ENCODE measurements at places on chromosomes 2 and 18. TPM values are rescaled to one million over a fixed set of nuclear protein-coding genes. Genes with fewer than 3 reads are reported as not detected.
A peak's percentile ranks its signal among the peaks of the same experiment; 100 is the strongest.

GRCh38 chr2:73163483-73164367 lies 38.6 kb upstream of the NOTO start:
- H3K27ac ChIP-seq: no peak overlapping the region
- H3K36me3 ChIP-seq: no peaks in the 10 kb centered on the region
- no peaks in the 10 kb centered on the region for H3K4me1 ChIP-seq
- H3K4me3 ChIP-seq: no peak overlapping the region
- peaks cover 14% of the 10 kb centered on the region for H3K27me3 ChIP-seq

Gene CXCR4
- under 0.01 TPM for total RNA-seq

Gene FBLN7
- 5.8 TPM for total RNA-seq

Gene ATIC
- total RNA-seq: 17.7 TPM

Gene RNF103
- total RNA-seq: 28.2 TPM

- no peak overlapping the region for H3K4me3 ChIP-seq
- H3K36me3 ChIP-seq: peaks cover 5% of the 10 kb centered on the region
- H3K27ac ChIP-seq: no peak overlapping the region
Observed at GRCh38 chr2:168096158-168096557, 151.2 kb downstream of the STK39 start.

DNA sequence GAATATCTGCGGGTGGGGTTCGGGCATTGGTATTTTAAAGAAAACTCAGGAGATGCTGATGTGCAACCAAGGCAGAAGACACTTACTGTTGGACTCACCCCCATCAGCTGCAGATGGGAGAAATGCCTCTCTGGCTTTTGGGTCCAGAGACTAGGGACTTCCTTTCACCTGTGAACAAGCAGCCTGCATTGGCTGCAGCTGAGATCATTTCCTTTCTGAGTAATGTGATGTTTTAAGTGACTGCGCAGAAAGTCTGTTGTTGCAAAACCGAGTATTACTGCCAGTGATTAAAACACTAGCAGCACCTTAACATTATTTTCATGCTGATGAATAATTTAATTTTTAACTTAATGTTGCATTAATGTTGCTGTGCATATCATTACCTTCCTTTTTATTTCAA lies 143.0 kb downstream of the TSN start:
- no peak overlapping the region for H3K4me3 ChIP-seq
- DNase-seq: no peak
- H3K27ac ChIP-seq: peak overlapping the region; percentile 48
- no peaks in the 10 kb centered on the region for H3K36me3 ChIP-seq

Gene IL1F10
- not detected for total RNA-seq

- no peaks in the 10 kb centered on the region for H3K4me1 ChIP-seq
- no peak overlapping the region for H3K4me3 ChIP-seq
- peaks cover 8% of the 10 kb centered on the region for H3K27me3 ChIP-seq
- no peak for DNase-seq
- no peak overlapping the region for H3K27ac ChIP-seq
Observed at GRCh38 chr2:230885463-230886130, 20.9 kb downstream of the ITM2C start.

- DNase-seq: no peak
- H3K27ac ChIP-seq: no peak overlapping the region
- H3K27me3 ChIP-seq: no peaks in the 10 kb centered on the region
- H3K36me3 ChIP-seq: no peaks in the 10 kb centered on the region
- no peaks in the 10 kb centered on the region for H3K4me1 ChIP-seq
Observed at GRCh38 chr2:211391189-211391567, 834.8 kb downstream of the CPS1 start.

Gene C2orf80
- not detected for total RNA-seq

DNA sequence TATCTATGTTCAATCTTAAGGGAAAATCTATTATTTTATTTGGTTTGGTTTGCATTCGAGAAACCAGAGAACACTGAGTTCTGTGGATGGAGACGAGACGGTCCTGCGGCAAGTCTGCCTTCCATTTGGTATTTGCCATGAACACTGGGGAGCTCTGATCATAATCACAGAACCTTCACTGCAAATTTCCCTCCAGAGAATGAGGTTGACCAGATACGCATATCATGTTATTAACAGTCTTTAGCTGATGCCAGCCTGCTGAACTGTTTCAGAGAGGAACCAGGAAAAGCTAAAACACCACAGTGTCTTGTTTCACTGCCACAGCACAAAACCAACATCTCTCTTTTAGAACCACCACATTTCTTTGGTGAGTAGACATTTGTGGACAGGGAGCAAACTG lies 269.4 kb upstream of the AGAP1 start:
- no peaks in the 10 kb centered on the region for H3K27me3 ChIP-seq
- H3K4me3 ChIP-seq: no peak overlapping the region
- H3K36me3 ChIP-seq: no peaks in the 10 kb centered on the region

DNA sequence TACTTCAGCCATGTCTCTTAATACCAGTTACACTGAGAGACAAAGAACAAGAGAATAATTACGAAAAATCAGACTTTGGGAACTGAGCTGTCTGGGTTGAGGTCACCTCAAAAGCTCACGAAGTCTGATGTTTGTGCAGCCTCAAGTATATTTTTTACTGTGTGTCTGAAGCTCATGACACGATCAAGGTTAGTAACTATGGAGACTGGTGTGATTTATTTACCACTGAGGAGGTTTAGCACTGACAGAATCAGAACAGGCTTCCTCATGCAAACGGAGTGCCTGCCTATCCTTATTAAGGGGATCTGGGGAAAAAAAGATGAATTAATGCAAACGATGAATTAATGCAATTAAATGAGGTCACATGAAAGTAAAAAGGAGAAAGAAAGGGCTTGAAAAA lies 61.1 kb upstream of the RAPH1 start:
- H3K36me3 ChIP-seq: no peaks in the 10 kb centered on the region
- H3K27ac ChIP-seq: no peak overlapping the region
- no peak overlapping the region for H3K4me3 ChIP-seq
- no peak for DNase-seq
- H3K27me3 ChIP-seq: no peaks in the 10 kb centered on the region

DNA sequence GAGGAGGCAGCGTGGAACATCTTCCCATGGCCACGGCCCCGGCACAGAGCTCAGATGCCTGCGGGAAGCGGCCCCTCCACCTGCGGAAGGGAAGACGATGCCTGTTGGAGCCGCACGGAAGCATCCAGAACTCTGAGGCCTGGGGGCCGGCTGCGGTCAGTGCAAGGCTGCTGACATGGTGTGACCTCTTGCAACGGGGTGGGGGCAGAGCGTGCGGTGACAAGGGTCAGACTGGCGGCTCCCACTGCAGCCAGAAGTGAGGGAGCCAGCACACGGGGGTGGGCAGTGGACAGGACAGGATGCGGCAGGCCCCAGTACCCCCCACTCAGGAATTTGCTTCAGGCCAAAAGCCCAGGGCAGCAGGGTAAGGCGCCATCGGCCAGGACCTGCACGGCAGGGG lies 48.8 kb downstream of the SLC66A2 start:
- no peak overlapping the region for H3K27ac ChIP-seq
- no peaks in the 10 kb centered on the region for H3K4me1 ChIP-seq
- no peak overlapping the region for H3K4me3 ChIP-seq
- H3K27me3 ChIP-seq: no peaks in the 10 kb centered on the region
- peaks cover 9% of the 10 kb centered on the region for H3K36me3 ChIP-seq

Gene CTAGE1
- total RNA-seq: not detected

DNA sequence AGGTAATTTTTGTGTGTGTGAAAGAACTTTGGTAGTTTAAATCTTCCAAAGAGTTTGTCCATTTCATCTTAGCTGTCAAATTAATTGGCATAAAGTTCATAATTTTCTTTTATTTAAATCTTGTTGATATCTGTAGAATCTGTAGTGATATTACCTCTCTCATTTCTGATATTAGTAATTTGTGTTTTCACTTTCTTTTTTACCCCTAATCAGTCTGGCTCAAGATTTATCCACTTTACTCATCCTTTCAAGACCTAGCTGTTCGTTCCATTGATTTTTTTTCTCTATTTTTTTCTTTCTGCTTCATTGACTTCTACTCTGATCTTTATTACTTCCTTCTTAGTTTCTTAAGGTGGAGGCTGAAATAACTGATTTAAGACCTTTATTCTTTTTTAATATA lies 142.5 kb upstream of the OTX1 start:
- H3K36me3 ChIP-seq: no peaks in the 10 kb centered on the region
- no peaks in the 10 kb centered on the region for H3K4me1 ChIP-seq
- H3K4me3 ChIP-seq: no peak overlapping the region
- DNase-seq: no peak
- H3K27ac ChIP-seq: no peak overlapping the region

Gene ALPG
- total RNA-seq: not detected

- H3K4me1 ChIP-seq: no peaks in the 10 kb centered on the region
- H3K36me3 ChIP-seq: no peaks in the 10 kb centered on the region
- H3K27me3 ChIP-seq: no peaks in the 10 kb centered on the region
- DNase-seq: no peak
Observed at GRCh38 chr2:54029721-54030395, 59.1 kb upstream of the PSME4 start.

GRCh38 chr18:41999751-42000150 lies 44.7 kb downstream of the PIK3C3 start:
- no peak for DNase-seq
- no peaks in the 10 kb centered on the region for H3K27me3 ChIP-seq
- H3K4me3 ChIP-seq: no peak overlapping the region
- no peak overlapping the region for H3K27ac ChIP-seq
- peaks cover 48% of the 10 kb centered on the region for H3K36me3 ChIP-seq

Gene VWC2L
- total RNA-seq: not detected

DNA sequence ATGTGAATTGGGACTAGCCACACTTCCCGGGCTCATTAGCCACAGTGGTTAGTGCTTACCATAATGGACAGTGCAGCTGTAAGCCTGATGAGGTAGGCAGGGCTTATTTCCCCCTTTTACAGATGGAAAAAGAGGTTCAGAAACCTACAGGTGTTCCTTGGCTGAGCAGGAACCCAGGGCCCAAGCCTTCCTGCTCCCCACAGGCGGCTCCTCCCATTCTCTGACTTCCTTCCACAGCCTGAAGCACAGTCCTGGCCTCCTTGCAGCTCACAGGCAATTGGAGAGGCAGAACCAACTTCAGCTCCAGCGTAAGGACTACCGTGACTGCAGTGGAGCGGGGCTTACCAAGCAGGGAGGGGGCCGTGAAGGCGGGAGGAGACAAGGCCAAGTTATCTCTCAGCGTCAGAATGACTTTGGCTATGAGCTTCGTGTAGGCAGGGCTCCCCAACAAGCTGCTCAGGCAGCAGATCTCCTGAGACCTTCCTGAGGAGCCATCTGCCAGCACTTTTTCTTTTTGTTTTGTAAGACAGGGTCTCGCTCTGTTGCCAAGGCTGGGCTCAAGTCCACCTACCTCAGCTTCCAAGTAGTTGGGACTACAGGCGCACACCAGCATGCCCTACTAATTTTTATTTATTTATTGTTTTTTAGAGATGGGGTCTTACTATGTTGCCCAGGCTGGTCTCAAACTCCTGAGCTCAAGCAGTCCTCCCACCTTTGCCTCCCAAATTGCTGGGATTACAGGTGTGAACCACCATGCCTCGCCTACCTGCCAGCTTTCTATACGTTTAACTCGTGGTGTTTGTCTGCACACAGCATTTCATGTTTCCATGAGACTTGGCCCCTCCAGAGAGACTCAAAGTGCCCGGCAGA lies 34.2 kb upstream of the NT5DC4 start:
- DNase-seq: no peak
- H3K27me3 ChIP-seq: no peaks in the 10 kb centered on the region
- H3K4me3 ChIP-seq: no peak overlapping the region
- H3K4me1 ChIP-seq: peaks cover 15% of the 10 kb centered on the region
- no peaks in the 10 kb centered on the region for H3K36me3 ChIP-seq

Gene RNF125
- 0.59 TPM for total RNA-seq

- H3K27ac ChIP-seq: no peak overlapping the region
- no peaks in the 10 kb centered on the region for H3K4me1 ChIP-seq
- DNase-seq: peak; percentile 49
- peaks cover 14% of the 10 kb centered on the region for H3K27me3 ChIP-seq
- H3K4me3 ChIP-seq: no peak overlapping the region
- no peaks in the 10 kb centered on the region for H3K36me3 ChIP-seq
Observed at GRCh38 chr2:71637168-71637567, 183.8 kb downstream of the DYSF start.

GRCh38 chr2:36805635-36806224 lies 109.2 kb downstream of the VIT start:
- DNase-seq: no peak
- H3K4me3 ChIP-seq: no peak overlapping the region
- no peak overlapping the region for H3K27ac ChIP-seq

GRCh38 chr2:109428841-109429566 lies 184.8 kb downstream of the SEPTIN10 start:
- H3K4me3 ChIP-seq: no peak overlapping the region
- no peaks in the 10 kb centered on the region for H3K4me1 ChIP-seq
- no peaks in the 10 kb centered on the region for H3K36me3 ChIP-seq

DNA sequence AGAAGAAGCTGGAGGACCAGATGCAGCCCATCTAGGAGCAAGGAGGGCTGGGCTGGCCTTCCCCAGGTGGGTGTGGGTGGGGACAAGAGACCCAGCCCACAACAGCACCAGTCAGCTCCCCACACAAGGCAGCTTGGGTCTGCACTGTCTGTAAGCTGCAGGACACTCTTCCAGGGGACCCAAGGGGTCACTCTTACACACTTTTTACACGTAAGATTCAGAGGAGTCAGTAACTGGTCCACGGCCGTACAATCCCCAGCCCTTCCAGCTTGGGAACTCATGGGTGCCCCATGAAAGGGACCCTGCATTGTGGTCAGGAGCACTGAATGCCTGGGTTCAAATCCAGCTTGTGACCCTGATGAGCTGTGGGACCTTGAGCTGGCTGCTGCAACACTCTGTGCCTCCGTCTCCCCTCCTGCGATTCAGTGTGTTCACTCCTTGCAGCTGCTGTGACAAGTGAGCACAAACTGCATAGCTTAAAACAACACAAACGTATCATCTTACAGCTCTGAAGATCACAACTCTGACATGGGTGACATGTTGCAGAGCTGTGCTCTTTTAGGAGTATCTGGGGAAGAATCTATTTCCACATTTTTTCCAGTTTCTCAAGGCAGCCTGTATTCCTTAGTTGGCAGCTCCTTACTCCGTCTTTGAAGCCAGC lies 11.1 kb upstream of the SLC66A3 start:
- peaks cover 15% of the 10 kb centered on the region for H3K27me3 ChIP-seq
- H3K36me3 ChIP-seq: no peaks in the 10 kb centered on the region
- H3K4me3 ChIP-seq: no peak overlapping the region
- H3K27ac ChIP-seq: no peak overlapping the region
- DNase-seq: peak; percentile 54
- no peaks in the 10 kb centered on the region for H3K4me1 ChIP-seq

GRCh38 chr2:181483211-181483610 lies 26.0 kb downstream of the ITGA4 start:
- H3K27me3 ChIP-seq: no peaks in the 10 kb centered on the region
- H3K4me3 ChIP-seq: no peak overlapping the region
- no peak for DNase-seq
- no peak overlapping the region for H3K27ac ChIP-seq
- no peaks in the 10 kb centered on the region for H3K4me1 ChIP-seq

DNA sequence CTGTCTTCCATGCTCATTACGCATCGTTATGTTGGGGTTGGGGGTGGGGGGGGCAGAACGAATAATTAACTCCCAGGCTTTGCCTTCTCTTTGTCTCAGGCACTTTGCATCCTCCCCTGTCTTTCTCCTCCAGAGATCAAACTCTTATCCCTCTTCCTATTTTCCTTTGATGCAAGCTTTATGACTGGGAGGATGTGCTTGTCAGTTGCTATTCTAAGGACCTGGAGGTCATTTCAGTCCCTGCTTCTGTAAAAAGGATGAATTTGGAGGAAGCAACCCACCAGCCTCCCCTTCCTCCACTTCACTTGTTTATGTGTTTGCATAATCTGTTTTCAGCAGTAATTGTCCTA lies 87.5 kb downstream of the ZCCHC2 start:
- H3K36me3 ChIP-seq: no peaks in the 10 kb centered on the region
- peaks cover 38% of the 10 kb centered on the region for H3K27me3 ChIP-seq
- DNase-seq: no peak
- H3K4me3 ChIP-seq: no peak overlapping the region
- H3K27ac ChIP-seq: no peak overlapping the region
